ENCODE measurements at places on chromosomes 11 and 22.

DNA sequence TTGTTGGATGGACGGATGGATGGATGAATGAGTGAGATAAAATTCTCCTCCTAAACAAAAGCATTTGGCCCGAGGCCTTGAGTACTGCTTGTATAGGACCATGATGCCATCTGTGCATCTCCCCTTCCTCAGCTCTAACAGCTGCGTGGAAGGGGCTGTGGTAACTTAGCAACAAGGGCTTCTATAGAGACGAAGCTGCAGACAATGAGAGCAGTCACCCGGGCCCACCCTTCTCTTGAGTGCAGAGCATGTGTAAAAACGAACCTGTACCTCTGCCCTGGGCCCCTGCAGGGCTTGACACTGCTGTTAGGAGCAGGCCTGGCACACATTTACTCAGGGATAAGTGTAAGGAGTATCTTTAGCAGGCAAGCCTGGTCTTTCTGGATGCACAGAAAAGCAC lies 391.5 kb downstream of the CADM1 start:
- no peak for DNase-seq

- DNase-seq = no peak
Observed at GRCh38 chr11:2190657-2191471, 19.2 kb upstream of the TH start.

DNA sequence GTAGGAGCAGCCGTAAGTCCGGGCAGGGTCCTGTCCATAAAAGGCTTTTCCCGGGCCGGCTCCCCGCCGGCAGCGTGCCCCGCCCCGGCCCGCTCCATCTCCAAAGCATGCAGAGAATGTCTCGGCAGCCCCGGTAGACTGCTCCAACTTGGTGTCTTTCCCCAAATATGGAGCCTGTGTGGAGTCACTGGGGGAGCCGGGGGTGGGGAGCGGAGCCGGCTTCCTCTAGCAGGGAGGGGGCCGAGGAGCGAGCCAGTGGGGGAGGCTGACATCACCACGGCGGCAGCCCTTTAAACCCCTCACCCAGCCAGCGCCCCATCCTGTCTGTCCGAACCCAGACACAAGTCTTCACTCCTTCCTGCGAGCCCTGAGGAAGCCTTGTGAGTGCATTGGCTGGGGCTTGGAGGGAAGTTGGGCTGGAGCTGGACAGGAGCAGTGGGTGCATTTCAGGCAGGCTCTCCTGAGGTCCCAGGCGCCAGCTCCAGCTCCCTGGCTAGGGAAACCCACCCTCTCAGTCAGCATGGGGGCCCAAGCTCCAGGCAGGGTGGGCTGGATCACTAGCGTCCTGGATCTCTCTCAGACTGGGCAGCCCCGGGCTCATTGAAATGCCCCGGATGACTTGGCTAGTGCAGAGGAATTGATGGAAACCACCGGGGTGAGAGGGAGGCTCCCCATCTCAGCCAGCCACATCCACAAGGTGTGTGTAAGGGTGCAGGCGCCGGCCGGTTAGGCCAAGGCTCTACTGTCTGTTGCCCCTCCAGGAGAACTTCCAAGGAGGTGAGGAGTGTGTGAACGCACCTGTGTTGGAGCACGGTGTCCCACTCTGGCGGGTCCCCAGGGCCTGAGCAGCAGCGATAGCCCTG lies at the start of gene TAGLN:
Gene TAGLN, plus strand, starts transcription at position 318 of the 863 bp plus-strand sequence. CDS start 3,644 bp downstream, outside the sequence.
- DNase-seq = peak; percentile 86

GRCh38 chr11:66861038-66861773 lies 4.3 kb downstream of the LRFN4 start:
- no peak for DNase-seq

DNA sequence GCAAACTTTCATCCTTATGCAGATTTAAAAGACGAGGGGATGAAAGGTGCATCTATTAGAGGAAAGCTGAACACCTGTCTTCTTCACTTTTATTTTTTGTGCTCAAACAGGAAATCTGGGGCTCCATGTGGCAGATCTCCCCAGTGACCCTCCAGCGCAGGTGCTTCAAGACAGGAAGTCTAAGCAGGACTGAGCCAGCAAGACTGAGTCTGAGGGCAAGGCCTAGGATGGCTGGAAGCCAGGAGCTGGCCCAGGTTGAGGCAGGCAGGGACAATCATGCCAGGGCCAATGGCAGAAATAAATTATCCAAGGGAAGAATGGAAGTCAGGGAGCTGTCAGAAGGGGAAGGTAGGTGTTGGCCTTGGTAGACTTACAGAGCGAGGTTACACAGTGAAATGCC lies 101.1 kb upstream of the SPON1 start:
- no peak for DNase-seq

DNA sequence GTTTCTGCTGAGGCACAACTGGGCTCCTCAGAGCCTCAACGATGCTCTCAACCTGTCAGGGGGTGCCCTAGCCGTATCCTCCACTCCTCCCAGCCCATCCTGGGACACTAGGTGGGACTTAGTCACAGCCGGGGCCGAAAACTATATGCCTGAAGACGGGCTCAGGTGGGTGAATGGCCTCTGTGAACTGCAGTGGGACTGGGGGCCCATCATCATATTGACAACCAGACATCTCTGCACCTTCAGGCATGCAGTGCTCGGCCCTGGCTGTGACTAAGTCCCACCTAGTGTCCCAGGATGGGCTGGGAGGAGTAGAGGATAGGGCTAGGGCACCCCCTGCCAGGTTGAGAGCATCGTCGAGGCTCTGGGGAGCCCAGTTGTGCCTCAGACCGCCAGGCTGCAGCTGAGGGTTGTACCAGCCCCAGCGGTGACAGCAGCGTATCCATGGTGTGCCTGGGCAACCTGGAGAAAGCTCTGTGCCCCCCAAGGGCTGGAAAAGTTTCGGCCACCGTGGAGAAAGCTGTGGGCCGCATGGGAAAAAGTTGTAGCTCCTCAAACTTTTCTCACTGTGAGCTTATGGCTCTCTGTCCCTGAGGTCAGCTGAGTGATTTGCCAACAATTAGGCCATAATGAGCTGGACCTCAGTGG lies 88.9 kb downstream of the RRM1 start:
- no peak for DNase-seq

- no peak for DNase-seq
Observed at GRCh38 chr11:130911306-130911705, 5.0 kb downstream of the SNX19 start.
